H54 (cell line): ENCODE measurements at places on chromosomes 11 and 22.

DNA sequence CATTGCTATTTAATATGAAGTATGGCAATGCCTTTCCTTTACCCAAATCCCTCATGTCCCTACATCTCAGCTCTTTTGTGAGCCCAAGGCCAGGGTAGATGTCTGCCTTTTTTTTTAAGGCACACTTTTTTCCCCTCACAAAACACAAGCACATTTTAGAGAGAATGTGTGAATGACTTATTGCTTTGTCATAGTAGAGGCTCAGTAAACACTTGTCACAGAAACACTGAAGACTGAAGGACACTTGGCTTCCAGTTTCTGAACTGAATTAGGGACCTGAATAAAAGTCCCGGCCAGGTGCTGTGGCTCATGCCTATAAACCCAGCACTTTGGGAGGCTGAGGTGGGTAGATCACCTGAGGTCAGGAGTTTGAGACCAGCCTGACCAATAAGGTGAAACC lies 2.9 kb upstream of the SCGB2A2 start:
- no peak for DNase-seq

GRCh38 chr11:118048472-118049370 lies 28.2 kb upstream of the TMPRSS4 start:
- no peak for DNase-seq

- no peak for DNase-seq
These were observed 689 bp downstream of the TAF10 start for GRCh38 chr11:6611092-6611962.

DNA sequence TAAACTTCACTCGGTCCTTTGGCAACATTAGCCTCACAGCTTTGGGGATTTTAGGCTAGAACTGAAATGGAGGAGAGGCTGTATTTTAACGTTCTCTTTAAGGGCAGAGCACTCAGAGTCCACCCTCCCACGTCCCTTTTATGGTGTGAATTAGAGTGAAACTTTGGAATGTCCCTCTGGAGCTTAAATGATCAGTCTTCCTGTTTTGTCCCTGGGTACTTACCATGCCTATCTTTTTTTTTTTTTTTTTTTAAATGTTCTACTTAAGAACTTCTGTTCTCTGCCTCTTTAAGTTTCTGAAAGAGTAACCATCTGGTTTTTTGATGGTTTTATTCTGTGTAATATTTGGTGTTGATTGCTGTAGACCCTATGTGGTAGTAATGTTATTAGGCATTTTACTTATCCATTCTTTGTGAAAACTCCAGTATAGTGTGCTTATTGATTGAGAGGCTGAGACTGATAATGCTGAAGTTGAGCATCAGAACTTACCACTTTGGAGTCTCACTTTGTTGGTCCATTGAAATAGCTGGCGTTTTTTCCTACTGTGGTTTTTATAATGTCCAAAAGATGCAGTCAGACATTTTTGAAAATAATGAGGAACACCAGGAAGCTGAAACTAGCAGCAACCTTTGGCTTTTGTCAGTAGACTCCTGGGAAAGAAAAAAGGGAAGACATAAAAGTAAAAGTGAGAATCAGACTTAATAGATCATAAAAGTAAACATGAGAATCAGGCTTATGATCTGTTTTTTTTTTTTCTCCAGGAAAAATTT lies 11.6 kb downstream of the UVRAG start:
- DNase-seq = no peak

DNA sequence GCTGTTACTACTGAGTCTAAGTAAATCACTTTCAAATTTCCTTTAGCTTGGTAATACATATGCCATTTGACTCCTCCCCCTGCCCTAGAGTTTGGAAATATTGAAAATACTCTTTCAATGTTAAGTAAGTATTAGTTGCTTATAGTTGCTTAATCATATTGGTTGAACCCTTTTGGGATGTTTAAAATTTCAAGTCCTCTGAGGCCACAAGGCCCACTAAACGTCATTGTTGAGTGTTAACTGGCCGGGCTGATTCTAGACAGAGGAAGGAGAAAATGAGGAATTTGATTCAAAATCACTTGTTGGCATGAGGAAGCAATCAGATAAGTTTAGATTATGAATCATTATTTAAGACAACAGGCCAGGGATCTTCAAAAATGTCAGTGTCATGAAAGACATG lies 8.5 kb downstream of the NAV2 start:
- no peak for DNase-seq

DNA sequence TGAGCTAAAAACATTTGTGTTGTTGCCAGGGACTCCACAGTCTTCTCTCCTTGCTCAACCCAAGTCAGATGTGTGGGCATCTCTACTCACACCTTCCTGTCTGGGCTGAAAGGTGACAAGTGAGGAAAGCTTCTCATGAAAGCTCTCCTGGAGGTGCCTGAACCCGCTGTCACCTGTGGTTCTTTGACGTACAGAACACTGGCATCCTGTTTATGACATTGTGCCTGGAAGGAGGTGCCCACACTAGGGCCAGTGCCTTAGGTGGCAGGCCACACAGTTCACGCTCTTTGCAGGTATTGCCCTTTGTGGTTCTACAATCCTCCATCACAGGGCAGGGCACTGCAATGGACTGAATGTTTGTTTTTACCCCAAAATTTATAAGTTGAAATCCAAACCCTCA lies 108.5 kb downstream of the CD44 start:
- no peak for DNase-seq

DNA sequence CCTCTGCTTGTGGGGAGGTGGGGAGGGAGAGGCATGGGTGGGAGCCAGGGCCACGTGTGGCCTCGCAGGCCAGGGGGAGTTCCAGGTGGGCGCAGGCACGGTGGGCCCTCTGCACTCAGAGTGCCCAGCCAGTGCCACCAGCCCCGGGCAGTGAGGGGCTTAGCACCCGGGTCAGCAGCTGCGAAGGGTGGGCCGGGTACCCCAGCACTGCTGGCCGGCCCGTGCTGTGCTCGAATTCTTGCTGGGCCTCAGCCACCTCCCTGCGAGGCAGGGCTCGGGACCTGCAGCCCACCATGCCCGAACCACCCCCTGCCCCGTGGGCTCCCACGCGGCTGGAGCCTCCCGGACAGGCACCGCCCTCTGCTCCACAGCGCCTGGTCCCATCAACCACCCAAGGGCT lies 1277.2 kb downstream of the JRKL start:
- DNase-seq = no peak

- no peak for DNase-seq
These were observed 141.8 kb downstream of the MPPED1 start for GRCh38 chr22:43553451-43554258.

- no peak for DNase-seq
These were observed 78.4 kb upstream of the CCDC90B start for GRCh38 chr11:83364500-83365045.

GRCh38 chr11:133840479-133840941 lies 4.8 kb downstream of the SPATA19 start:
- DNase-seq = no peak

GRCh38 chr11:129493746-129494145 lies 118.1 kb downstream of the BARX2 start:
- no peak for DNase-seq

DNA sequence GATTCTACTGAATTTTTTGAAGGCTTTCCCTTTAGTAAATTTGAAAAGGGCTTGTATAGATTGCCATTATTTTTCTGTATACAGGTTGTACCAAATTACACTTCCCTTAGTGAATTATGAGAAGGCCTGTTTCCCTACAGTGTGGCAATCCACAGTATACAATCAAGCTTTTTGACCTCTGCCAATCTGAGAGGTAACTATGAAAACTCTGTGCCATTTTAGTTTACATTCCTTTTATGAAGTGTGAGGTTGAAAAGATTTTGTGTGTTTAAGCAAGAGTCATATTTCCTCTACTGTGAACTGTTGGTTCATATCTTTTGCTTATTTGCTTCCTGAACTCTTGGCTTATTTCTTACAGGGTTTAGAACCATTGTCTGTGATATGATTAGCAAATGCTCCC lies 432.5 kb downstream of the KCNA4 start:
- DNase-seq = no peak

DNA sequence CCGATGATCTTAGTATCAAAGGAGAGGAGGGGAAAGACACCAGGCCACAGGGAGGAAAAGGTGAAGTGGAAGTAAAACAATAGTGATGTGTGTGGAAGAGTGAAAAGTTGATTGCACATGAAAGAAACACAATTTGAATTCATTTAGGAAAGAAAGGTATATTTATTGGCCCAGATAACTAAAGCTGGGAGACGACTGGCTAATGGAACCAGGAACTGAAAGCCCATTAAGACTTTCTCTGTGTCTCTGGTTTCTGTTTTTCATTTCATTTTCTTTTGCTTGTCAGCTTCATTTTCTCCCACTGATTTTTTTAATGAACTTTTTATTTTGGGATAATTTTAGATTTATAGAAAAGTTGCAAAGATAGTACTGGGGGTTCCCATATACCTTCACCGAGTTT lies 5.1 kb upstream of the DCHS1 start:
- DNase-seq = no peak

DNA sequence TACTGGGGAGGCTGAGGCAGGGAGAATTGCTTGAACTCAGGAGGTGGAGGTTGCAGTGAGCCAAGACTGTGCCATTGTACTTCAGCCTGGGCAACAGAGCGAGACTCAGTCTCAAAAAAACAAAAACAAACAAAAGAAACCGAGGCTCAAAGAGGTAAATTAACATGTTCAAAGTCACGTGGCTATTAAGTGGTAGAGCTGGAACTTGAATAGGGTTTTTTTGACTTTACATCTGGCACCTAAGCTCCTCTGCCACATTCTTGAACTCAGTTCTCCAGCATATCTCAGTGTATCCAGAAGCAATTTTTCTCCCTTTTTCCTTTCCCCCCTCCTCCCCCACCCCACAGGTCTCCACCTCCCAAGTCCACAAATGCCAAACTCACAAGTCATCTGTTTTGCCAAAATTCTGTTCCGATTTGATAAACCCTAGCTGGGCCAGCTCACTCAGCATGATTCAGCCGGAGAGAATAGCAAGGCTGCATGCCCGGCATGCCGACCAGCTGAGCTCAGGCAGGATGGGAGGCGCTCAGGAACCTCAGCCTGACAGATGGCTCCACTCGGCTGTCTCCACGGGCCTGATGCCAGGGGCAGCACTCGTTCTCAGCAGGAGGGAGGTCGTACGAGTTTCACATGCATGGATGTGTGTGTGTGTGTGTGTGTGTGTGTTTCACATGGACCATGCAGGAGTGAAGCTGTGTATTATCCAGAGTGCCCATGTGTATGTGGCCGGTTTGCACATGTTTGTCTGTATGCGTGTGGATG lies 63.2 kb upstream of the RRAS2 start:
- peak; percentile 78 for DNase-seq

GRCh38 chr11:82927264-82927880 lies 25.8 kb downstream of the DDIAS start:
- peak; percentile 37 for DNase-seq

- DNase-seq = peak; percentile 63
These were observed 4.1 kb upstream of the ELFN2 start for GRCh38 chr22:37431366-37431765.

GRCh38 chr11:88173956-88174355 lies 1.3 kb downstream of the RAB38 start:
- no peak for DNase-seq

DNA sequence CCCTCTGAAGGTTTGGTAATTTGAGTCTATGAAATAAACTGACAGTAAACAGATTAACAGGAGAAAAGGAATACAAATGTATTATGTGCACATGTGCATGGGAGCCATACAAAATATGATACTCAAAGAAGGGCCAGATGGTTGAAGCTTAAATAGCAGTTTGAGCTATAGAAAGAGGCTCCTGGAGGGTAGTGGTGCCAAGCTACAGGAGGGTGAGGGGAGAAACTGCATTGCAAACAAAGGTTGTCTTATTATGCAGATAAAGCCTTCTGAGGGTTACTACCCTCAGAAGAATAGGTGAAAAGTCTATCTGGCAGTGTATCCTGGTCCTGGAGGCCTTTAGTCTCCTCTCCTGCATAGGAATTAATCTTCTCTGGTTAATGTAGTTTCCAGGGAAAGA lies 267.3 kb upstream of the MPPED2 start:
- no peak for DNase-seq

DNA sequence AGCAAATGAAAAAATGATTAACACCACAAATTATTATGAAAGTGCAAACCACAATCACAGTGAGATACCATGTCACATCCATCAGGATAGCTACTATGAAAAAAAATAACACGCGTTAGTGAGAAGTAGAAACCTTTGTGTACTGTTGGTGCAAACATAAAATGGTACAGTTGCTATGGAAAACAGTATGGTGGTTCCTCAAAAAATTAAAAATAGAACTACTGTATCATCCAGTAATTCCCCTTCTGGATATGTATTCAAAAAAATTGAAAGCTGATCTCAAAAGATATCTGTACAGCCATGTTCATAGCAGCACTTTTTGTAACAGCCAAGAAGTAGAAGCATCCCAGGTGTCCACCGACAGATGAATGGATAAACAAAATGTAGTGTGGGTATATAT lies 43.4 kb downstream of the CCDC81 start:
- no peak for DNase-seq

- DNase-seq = no peak
These were observed 40.0 kb downstream of the DDI1 start for GRCh38 chr11:104076455-104076854.

DNA sequence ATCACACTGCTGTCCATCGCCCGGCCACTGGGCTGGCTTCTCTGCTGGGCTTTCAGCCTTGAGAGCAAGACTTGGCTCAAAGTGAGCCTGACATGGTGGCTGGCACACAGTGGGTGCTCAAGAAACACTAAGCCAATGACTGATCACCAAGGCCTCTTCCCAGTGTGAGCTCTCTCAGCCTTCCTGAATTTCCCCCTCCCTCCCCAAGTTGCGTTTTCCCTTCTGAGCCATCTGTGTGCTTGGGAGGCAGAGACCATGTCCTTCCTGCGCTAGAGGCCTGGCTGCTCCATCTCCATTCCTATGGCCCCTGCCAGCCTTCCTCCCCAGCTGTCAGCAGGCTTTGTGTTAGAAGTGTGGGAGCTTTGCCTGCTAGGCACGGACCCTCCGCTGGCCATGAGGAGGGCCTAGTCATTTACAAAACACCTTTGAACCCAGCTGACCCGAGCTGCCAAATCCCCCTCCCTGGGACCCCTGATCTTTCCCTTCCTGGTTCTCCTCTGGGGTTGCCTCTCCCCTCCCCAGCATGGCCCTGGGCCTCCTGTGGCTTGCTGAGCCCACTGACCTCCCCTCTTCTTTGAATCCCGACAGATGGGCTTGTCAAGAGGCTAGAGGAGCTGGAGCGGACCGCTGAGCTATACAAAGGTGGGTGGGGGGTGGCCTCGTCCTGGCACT lies 13.2 kb downstream of the PICK1 start:
- no peak for DNase-seq

- DNase-seq = no peak
These were observed 59.2 kb downstream of the DEUP1 start for GRCh38 chr11:93389737-93390136.

- no peak for DNase-seq
These were observed 35.1 kb downstream of the FLI1 start for GRCh38 chr11:128728767-128729587.

- DNase-seq = no peak
These were observed 1.6 kb downstream of the PDXP start for GRCh38 chr22:37659897-37660708.
